ENCODE measurements at places on chromosomes 13 and 19. TPM values are rescaled to one million over a fixed set of nuclear protein-coding genes. Genes with fewer than 3 reads are reported as not detected.
A peak's percentile ranks its signal among the peaks of the same experiment; 100 is the strongest.

GRCh38 chr19:16210168-16210567 lies 12.5 kb downstream of the AP1M1 start:
- DNase-seq, result no peak

DNA sequence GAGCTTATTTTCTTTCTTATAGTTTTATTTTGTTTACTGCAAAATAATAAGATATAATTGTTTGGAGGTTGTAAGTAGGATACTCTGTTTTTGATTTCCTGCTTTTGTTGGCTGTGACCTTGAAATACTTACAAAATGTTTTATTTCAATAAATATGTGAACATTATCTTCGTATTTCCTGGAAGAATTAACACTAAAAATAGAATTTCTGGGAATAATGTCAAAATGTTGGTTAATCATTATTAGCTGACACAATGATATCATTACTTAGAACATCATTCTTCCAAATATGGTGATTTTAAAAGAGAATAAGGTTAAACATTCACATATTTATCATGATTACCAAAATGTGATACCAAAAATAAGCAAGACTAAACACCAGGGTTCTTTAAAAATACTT lies 1148.6 kb upstream of the PRR20A start:
- DNase-seq, result no peak

Gene PEX11G
- polyA plus RNA-seq, result 0.13 TPM

GRCh38 chr19:246551-246950 lies 44.7 kb downstream of the PLPP2 start:
- DNase-seq, result peak; percentile 27

Gene ATP1A3
- polyA plus RNA-seq, result 0.62 TPM

- DNase-seq, result no peak
These were observed 801.9 kb upstream of the SLITRK1 start for GRCh38 chr13:84684048-84684662.

Gene TICAM1
- polyA plus RNA-seq, result 15.1 TPM

Gene LRRC63
- polyA plus RNA-seq, result 0.09 TPM

DNA sequence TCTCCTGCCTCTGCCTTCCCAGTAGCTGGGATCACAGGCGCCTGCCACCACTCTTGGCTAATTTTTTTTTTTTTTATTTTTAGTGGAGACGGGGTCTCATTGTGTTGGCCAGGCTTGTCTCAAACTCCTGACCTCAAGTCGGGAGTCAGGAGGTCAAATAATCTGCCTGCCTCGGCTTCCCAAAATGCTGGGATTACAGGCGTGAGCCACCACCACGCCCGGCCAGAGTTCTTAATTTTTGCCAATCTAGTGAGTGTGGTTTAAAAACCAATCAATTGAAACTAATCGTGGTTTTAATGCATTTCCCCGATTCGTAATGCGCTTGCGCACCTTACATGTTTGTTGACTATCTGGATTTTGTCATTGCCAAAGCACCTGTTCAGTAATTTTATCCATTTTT lies 37.0 kb downstream of the SKA3 start:
- DNase-seq, result no peak

GRCh38 chr19:43474986-43475705 lies 9.7 kb upstream of the LYPD3 start:
- peak; percentile 98 for DNase-seq

GRCh38 chr13:41520660-41521630 lies 63.6 kb downstream of the RGCC start:
- DNase-seq, result no peak

DNA sequence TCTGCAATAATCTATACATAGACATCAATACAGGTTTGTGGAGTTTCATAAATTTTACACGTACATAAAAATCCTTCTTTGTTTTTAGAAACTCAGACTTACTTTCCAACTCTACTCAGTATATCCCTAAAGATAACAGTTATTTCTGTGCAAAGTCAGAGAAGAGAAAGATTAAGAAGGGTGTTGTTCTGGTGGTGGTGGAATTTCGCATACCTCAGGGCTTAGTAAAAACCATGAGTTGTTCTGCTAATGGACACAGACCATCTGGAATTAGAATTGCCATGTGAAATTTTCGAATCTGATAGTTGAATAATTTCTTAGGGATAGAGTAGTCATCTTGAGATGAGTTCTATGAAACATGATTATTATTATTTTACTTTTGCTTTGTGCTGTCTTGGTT lies 102.7 kb downstream of the ZAR1L start:
- no peak for DNase-seq

Gene CYP2A7
- polyA plus RNA-seq, result not detected

DNA sequence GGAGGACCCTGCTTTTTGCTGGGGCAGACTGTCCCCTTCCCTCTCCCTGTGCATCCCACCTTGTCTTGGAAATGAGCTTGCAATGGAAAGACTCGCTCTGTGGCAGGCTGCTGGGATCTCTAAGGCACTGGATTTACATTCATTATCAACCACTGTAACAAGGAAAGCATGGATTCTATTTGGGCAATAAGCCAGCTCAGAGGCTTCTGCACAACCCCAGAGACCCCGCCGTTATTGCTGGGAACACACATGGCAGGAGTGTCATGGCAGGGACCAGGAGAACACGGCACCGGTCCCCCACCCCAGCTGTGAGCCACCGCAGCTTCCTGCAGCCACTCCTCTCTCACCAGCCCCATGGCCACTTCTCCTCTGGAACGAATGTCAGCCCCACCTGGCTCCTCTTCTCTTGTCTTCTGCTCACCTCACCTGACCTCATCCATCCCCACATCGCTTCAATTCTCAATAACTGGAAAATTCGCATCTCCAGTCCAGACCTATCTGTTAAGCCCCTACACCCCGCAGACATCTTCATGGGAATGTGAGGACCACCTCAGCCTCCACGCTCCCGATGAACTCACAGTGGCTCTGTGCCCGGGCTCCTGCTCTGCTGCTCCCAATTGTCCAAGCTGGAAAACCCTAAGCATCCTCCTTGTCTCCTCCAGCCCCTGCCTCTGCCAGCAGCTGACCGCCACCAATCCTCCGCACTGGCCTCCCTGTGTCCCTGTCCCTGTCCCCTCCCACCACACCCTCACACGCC lies 181.5 kb downstream of the USP12 start:
- DNase-seq, result no peak

DNA sequence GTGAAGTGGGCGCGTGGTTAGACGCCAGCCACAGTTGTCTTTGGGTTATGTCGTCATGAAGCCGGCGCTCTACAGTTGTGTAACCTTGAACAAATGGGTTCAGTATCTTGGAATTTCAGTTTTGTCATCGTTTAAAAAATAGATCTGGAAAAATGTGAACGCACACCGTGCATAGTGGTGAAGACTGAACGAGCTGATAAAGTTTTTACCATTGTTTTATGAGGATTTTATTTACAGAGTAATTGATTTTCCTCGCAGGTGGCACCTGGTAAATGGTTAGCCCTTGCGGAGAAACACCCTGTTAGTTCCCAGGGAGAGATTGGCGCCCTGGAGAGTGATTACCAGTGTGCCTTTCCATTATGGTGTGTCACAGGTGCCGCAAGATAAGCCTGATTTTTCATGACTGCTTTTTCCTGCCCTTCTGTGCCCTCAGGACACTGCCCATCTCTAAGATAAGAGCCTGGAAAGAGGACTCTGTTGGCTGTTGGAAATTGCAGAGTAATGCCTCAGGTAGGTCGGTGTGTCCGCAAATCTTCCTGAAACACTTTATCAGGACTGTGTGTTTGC lies 577 bp downstream of the ZNF181 start:
- DNase-seq, result peak; percentile 7

Measured in B cell (primary cell).